ENCODE measurements at places on chromosomes 1 and 21.

GRCh38 chr1:33599516-33600115 lies 127.2 kb downstream of the ZSCAN20 start:
- DNase-seq = no peak

DNA sequence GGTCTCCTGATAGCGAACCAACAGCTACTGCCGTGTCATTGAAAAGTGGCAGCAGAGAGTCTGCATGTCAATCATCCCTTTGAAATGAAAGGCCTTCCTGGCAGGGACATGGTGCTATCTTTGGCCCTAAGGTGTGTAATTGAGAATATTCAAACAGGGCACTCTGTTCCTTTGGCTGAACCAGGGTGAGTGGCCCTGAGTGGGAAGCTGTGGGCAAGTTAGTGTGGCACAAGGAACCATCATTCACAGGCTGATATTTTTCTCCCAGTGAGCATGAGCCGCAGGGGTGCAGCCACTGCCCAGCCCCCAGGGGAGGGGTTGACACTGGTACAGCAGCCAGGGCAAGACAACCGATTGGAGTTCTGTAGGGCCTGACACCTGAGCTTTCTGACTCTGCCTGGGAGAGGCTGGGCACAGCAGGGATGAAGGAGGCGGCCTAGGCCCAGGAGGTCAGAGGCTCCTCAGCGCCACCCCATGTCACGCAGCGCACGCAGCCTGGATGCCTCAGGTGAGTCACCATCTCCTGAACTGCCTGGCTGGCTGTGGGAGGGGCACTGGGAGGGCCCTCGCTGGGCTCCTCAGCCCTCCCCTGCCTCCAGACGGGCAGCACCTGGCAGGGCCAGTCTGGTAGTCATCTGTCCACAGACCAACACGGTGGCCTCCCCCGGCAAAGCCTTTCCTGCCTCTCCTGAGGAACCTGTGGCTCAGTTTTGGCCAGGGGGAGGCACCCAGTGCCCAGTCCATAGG lies 13.2 kb downstream of the QSOX1 start:
- DNase-seq = peak; percentile 25

- no peak for DNase-seq
Observed at GRCh38 chr1:22751124-22751531, 40.5 kb downstream of the EPHB2 start.

DNA sequence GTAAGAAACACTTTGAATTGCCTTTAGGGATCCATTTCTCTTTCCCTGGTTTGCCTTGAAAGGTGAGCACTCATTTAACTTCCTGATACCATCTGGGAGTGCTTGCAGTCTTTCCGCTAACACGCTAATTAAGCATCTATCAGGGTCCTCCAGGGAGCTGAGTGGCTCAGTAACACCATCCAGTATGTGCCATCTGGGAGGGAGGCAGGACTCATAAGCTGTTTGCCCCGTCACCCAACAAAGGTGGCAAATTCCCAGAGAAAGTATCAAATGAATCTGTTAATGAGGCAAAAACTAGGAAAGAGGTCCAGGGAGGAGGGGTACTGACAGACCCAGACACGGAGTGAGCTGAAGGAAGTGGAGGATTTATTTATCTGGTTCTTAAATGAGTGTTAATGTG lies 430.9 kb downstream of the HLX start:
- no peak for DNase-seq

DNA sequence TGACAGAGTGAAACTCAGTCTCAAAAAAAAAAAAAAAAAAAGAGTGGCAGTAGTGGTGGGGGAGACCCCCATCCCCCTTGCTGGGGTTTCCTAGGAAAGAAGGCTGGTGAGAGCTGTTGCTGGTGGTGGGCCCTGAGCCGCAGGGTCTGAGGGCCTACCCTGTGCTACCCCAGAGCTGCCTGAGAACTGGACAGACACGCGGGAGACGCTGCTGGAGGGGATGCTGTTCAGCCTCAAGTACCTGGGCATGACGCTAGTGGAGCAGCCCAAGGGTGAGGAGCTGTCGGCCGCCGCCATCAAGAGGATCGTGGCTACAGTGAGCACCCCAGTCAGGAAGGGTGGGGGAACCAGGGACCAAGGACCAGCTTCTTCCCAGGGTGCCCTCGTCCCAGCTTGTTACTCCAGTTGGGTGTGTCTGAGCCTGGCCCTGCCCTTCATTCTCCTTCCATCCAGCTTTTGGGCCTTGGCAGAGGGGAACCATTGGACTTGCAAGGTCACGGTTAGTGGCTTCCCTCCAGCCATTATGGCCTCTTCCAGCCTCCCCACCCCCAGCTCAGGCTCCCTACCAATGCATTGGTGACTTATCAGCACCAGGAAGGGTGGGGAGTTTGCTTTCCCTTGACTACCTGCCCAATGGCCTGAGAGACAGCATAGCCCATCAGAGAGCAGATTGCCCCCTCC lies 10.5 kb downstream of the LDLRAP1 start:
- no peak for DNase-seq

DNA sequence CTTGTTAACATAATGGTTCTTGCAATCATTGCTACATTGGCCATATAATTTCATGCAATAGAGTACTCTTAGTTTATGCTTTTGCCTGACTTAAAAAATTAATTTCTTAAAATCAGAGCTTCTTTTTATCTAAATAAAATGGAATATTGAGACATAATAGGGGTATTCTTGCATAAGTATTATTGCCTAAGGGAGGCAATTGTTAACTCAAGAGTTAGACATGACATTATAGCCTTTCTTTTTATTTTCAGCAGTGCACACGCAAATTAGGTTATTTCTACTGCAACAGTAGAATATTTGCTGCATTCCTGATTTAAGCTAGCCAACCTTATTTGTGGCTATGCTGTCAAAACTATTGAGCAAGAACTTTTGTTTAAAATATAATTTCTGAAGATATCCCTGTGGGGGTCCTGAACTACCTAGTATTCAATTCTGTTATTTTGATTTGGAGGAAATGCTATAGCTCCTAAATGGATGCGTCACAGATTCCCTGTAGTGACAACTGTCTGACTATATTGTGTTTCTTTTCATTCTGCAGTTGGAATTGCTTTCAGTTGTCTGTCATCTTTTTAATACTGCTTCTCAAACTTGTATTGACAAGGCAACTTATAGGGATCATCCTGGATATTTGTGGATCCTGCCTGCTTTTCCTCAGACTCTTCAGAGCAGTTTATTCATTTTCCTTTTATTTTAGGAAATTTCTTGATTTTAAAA lies 211.0 kb downstream of the PATJ start:
- DNase-seq = no peak

DNA sequence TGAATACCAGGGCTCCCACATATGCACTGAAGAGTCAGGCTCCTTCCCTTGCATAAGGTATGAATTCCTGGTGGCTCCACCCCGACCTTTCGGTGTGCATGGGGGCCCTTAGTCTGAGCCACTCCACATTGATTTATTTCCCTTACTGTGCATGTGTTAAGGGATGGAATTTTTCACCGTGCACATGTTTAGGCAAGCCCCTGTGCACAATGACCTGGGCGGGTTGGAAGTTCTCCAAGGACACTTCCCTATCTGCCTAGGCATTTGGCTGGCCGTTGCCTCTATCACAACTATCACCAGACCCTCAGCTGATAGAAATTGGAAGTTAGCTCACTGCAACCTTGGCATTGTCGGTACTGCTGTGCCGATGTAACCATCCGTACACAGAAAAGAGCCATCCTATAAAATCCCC lies 9.7 kb downstream of the S100A6 start:
- no peak for DNase-seq

- DNase-seq = no peak
Observed at GRCh38 chr1:160421881-160422280, 21.5 kb downstream of the VANGL2 start.

DNA sequence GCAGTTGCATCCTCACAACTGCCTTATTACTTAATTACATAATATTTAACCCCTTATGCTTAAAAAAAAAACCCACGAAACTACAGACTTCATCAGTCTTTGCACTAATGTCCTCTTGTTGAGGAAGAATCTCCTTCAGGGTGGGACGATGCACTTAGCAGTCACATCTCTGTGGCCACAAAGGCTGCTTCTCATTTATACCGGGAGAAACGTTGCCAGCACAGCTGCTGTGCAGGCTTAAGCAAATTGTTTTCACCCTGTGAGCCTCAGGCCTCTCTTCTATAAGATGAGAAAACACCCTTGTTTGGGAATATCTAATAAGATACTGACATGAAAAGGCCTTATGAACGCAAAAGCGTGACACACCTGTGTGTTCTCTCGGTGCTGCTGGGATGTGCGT lies 2.9 kb upstream of the OBSCN start:
- no peak for DNase-seq

DNA sequence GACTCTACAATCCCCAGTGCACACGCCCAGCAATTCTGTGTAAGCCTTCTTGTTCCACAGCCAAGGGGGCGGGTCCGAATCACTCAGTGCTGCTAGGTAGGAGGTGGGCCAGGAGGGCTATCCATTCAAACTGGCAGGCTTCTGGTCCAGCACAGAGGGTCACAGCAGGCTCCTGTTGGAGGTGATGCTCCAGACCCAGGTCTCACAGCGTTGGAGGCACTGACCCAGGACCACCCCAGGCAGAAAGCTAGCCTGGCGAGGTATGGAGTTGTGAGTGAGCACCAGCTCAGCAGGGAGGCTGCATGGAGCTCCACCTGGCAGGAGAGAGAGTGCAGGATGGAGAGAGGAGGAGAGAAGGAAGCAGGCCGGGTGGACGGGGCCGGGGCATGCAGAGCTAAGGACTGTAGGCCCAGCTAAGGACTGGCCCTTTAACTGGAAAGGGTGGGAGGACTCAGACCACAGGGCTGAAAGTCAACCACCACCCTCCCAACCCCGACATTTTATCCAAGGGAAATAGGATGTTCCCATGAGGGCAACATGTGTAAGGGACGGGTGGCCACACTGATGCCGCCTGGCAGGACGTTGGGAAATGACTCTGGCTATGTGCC lies 38.7 kb downstream of the GPR161 start:
- DNase-seq = no peak

GRCh38 chr21:40120940-40121575 lies 253.8 kb downstream of the PCP4 start:
- DNase-seq = peak; percentile 21

- DNase-seq = no peak
Observed at GRCh38 chr1:192488058-192488457, 87.5 kb upstream of the RGS1 start.

DNA sequence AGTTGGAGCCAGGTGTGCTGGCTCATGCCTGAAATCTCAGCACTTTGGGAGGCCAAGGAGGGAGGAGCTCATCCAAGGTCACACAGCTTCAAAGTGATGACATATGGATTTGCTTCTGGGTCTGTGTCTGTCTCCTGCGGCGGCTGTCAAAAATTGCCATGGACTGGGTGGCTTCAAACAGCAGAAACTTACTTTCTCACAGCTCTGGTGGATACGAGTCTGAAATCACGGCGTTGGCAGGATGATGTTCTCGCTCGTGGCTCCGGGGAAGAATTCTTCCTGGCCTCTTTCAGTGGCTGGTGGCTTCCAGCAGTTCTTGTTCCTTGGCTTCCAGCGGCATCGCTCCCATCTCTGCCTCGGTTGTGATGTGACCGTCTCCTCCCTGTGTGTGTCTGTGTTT lies 314.8 kb upstream of the C1orf174 start:
- no peak for DNase-seq

DNA sequence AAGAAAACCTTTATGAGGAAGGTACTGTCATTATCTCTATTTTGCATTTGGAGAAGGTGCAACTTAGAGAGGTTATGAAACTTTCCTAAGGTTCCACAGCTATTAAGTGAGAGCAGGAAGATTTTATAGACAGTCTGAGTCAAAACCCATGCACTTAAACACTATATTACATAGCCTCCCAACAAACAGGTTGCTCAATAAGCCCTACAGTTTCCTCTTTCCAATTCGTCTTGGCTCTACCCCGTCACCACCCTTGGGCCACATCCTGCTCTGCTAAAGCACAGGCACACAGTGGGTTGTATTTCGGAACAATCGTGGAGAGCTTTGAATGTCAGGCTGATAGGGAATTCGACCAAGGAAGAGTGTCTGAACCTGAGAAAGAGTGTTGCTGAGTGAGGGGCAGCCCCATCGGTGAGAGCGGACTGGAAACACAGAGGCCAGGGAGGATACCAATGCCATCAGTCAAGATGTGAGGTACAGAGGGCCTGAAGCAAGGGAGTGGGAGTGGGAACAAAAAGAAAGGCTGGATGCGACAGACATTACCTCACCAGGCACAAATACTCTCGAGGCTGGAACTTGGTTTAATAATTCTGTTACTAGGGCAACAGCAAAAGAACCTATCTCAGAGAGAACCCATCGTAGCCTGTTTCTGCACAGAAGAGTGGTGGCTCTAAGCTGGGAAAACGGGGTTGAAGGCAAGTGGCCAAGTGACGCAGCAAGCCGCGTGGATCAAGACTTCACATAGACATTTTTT lies 6.3 kb upstream of the LRRC52 start:
- no peak for DNase-seq

DNA sequence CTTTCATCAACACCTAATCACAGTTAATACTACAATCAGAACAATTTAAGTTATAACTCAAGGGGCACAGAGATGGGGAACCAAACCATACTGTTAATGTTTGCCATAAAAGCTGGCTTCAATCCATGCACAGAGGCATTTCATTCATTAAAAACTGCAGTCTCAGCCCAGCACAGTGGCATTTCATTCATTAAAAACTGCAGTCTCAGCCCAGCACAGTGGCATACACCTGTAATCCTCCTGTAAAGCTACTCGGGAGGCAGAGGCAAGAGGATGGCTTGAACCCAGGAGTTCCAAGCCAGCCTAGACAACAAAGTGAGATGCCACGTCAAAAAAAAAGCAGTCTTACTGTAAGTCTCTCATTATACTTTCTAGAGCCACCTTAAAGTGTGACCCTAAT lies 29.2 kb downstream of the ARID4B start:
- no peak for DNase-seq

- no peak for DNase-seq
Observed at GRCh38 chr21:45421846-45422775, 17.1 kb downstream of the COL18A1 start.
